ENCODE measurements at places on chromosomes 7 and 10.
A peak's percentile ranks its signal among the peaks of the same experiment; 100 is the strongest.

DNA sequence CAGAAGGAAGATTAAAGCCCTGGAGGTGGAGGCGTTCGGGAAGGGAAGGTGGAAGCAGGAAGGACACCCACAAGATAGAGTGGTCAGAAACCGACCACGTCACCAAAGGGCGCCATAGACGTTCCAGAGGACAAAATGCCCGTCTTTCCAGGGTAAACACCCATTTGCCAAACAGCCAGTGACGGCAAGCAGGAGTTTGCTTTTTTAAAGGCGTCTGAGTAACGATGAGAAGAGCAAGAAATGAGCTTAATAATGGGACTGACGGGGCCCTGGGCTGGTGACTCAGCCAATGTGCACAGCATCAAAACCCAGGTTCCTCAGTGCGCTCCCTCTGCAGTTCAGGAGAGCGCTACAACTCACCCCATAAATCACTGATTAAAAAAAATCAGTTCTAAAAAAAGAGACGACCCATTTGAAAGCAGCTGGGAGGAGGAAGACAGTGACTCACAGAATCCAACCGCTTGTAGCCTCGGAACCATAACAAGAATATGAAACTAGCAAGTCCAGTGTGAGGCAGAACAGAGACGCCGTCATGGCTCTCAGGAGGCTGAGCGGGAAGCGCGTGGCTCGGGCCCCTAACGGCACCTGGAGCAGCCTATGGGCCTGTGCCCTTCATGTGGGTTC lies 5.9 kb downstream of the DIP2C start:
- DNase-seq = peak; percentile 86

- DNase-seq = no peak
Measured at GRCh38 chr7:56250135-56250534, 133.9 kb upstream of the NUPR2 start.

DNA sequence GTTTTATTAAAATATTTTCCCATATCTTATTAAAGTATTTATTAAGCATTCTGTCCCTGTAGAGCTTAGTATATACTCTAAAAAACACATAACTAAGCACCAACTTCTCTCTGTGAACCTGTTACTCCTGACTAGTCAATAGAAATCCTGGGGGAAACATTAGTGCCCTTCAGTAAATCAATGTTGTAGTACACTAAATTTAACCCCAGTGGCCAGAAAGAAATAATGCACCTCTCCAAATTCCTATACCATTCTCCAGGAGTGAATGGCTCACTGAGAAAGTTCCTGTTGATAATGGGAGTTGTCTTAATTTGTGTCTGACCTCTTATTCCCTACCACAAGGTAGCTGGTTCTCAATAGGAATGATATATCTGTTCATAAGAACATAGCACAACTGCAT lies 188.2 kb downstream of the SEMA3D start:
- peak; percentile 12 for DNase-seq

- no peak for DNase-seq
Measured at GRCh38 chr7:25075459-25075858, 49.6 kb downstream of the CYCS start.

- DNase-seq = no peak
Measured at GRCh38 chr7:38017320-38017719, 96.9 kb downstream of the EPDR1 start.

DNA sequence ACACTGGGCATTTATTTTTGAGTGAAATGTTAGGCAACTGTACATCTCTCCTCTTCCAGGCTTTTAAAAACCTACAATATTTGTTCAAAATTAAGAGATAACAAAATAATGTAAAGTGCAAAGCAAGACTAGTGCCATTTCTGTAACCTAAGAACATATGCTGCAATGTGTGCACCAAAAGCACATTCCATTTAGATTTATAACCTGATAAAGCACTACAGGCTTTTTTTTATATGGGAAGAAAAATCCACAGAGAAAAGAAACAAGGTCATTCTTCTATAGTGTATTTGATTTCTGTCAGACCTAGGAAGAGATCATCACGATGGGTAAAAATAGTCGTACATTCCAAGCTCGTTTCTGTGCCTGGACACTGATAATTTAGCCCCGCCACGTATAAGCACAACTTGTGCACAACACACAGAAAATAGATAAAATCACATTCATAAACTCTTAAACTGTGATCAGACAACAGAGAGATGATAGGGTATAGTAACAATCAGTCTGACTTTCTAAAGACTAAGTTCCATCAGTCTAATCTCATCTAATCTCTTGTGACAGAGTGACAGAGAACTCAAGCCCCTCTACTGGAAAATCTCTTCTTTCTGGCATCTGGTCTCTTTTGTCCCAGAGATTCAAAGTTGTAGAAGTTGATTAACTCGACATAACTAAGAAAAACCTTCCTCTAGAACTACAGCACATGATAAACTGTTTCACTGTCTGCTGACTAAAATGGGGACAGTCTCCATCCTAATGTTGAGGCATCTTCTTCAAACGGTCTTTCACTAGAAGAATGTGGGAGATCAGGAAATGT lies 6.7 kb downstream of the LAMB1 start:
- peak; percentile 25 for DNase-seq

DNA sequence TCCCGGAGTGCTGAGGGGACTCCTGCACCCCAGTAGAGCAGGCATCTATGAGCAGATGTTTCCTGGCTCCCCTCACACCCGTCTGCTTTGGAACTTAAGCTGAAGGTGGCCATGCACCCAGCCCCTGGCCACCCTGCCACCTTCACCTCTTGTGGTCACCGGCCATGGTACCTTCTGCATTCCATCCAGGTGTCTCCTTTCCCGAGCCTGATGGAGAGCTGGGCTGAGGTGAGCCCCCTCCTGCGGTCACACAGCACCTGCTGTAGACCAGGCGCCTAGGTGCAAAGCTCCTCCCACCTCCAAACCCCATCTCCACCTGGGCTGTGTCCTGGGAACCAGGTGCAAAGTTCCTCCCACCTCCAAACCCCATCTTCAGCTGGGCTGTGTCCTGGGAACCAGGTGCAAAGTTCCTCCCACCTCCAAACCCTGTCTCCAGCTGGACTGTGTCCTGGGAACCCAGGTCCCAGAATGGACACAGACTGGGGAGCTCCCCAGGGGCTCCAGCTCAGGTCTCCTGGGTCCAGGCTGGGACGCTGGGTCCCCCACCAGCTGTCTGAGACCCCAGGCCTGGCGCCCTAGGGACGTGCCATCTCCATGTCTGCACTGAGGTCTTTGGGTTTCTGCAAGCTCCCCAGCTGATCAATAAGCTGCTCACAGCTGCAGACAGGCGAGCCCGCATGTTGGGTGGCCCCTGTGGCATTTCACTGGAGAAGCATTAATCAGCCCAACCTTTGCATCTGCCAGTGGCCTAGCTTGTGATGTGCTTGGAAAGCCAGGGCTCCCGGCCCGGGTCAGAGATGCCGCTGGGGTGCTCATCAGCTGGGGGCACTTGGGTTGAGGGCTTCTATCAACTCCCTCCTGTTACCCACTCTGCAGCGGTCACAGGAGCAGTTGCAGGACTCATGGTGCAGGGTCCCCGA lies 61.2 kb upstream of the INPP5A start:
- no peak for DNase-seq

DNA sequence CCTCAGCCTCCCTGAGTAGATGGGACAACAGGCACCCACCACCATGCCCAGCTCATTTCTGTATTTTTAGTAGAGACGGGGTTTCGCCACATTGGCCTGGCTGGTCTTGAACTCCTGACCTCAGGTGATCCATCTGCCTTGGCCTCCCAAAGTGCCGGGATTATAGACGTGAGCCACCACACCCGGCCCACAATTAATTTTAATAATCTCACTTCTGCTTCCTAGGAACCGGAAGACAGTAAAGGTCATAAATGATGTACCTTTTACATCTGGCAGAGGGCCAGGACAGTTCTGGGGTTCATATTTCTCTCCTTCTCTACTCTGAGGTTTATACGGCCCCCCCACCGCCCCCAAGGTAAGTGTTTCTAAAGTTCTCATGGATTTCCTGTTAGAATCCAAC lies 31.2 kb upstream of the AOAH start:
- no peak for DNase-seq

DNA sequence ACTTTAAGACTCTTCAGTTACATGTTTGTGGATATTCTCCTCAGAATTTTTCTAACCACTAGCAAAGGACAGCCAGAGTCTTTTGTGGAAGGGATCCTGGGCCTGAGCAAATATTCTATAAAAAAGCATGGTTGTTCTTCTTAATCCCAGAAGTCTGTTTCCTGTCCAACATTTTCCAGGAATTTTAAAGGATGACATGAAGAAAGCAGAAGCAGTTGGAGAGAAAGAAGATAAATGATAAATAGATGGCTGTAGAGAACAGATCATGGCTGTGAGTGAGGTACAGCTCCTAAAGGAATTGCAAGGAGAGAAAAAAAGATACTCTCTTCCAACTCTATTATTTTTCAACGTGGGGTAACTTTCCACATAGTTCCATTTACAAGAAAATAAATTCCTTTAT lies 91.8 kb upstream of the STEAP4 start:
- DNase-seq = no peak

DNA sequence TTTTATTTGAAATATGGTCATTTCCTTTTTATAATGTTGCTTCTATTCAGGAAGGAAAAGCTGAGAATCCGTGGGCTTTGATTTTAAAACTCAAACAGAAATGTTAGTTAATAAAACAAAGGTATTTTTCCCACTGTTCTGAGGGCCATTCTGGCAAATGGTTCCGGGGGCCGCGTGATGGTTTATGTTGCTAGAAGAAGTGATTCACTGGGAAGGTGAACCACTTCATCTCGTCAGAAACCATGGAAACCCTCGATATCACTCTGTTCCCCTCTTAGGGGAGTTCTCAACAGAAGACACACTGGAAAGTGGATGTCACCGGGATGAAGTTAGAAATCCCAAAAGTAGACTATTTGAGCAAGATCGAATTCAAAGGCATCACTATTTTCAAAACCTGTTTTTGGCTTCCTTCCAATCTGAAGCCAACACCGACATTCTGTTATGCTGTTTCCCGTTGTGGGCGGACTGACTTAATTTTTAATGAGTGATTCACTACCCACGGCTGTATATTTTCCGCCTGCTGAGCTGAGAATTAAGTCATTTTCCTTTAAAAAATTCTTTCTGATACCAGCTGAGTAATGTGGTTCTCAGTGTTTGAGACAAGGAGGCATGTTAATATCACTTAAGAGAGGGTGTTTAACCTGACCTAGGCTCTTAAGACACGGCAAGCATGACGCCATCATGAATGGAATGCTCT lies 84.1 kb downstream of the PTPRE start:
- DNase-seq = no peak

DNA sequence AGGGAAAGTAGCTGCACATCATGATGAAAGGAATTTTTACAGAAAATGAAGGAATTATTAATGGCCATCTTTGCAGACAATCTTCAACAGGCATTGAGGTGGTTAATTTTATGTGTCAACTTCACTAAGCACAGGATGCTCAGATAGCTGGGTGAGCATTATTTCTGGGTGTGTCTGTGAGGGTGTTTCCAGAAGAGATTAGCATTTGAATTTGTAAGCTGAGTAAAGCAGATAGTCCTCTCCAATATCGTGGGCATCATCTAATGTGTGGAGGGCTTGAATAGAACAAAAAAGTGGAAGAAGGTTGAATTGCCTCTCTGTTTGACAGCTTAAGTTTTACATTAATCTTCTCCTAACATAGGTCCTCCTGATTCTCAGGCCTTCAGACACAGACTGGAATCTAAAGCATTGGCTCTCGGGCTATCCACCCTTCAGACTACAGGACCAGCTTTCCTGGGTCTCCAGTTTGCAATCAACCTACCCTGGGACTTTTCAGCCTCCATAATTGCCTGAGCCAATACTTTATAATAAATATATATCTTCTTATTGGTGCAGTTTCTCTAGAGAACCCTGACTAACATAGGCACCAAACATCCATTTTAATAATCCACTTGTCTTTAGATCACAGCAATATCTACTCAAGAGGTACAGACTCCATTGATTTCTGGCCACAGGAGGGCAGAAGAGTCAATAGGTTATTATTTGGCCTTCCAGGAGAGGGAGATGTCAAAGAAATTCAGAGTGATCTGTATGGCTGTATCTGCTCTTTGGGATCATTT lies 10.5 kb upstream of the CRPPA start:
- DNase-seq = peak; percentile 34

DNA sequence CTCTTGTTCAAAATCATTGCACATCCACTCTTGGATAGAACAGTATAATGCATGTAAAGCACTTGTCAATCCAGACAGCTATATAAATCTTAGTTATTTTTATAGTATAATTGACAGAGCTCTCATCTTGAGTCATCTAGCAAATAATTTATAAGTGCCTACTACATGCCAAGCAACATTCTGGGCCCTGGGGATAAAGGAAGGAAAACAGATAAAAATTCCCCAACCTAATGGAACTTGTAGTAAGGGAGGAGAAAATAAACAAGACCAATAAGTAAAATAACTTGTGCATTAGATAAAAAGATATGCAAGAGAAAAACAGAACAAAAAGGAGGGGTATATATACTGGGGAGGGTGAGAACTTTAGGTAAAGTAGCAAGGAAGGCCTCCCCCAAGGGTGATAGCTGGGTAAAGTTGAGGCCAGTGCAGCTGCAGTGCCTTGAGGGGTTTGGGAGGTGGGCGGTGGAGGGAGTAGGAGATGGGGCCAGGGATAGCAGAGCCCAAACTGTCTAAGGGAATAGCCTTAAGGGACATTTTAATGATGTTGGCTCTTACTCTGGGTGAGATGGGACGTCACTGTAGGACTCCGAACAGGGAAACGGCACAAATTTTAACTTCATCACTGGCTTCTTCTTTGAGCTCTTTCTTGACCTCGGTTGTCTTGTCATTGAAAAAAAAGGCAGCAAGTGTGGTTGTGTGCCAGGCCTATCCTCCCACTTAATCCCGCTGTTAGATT lies 79.3 kb upstream of the SEC61G start:
- no peak for DNase-seq

GRCh38 chr10:21524526-21525366 lies 736 bp downstream of the SKIDA1 start:
- DNase-seq = no peak

DNA sequence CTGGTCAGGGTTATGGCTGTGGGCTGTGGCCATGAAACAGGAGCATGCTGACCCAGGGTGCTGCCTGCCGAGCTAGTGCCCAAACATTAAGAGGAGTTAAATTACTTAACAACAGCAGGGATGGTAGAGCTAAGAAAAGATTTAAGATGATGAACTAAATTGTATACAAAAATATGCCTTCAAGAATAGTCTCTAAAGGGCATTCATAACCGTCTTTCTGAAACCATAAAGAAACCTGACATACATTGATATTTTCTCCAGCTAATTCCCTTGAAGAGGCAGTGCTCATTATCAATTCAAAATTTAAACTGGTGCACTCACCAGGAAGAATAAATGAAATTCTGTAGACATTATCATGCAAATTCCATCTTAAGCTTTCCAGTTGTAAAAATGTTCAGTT lies 265.8 kb upstream of the TAC1 start:
- DNase-seq = no peak

GRCh38 chr7:22900784-22901183 lies 78.1 kb upstream of the TOMM7 start:
- DNase-seq = no peak

- DNase-seq = no peak
Measured at GRCh38 chr10:129524936-129525335, 57.9 kb downstream of the MGMT start.

GRCh38 chr10:75464478-75465449 lies 33.3 kb downstream of the LRMDA start:
- no peak for DNase-seq

- DNase-seq = no peak
Measured at GRCh38 chr7:107002126-107002525, 42.4 kb upstream of the PRKAR2B start.
